Heart right ventricle (tissue), 16 donors: ENCODE measurements at places on chromosomes 6 and 20. TPM values are rescaled to one million over a fixed set of nuclear protein-coding genes. Genes with fewer than 3 reads are reported as not detected.

SAMD5 gene
- 0.78 TPM for total RNA-seq

DNA sequence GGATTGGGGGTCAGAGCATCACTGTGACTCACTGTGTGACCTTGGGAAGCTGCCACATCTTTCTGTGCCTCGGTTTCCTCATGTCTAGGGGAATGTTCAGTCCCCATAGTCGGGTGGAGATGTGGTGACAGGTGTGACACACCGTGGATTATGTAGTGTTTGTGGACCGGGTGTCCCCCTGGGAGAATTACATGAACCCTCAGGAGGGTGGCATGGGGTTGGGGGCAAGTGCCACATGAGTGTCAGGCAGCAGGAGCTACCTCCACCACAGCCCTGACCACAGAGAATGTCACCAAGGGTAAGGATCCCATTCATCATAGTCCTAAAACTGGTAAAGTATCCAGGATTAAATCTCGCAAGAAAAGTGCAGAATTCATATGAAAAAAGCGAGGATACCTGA is 23.2 kb downstream of the SUN5 start:
- H3K27ac ChIP-seq: no peak overlapping the region
- no peaks in the 10 kb centered on the region for H3K27me3 ChIP-seq
- no peaks in the 10 kb centered on the region for H3K36me3 ChIP-seq
- H3K4me1 ChIP-seq: no peaks in the 10 kb centered on the region

DNA sequence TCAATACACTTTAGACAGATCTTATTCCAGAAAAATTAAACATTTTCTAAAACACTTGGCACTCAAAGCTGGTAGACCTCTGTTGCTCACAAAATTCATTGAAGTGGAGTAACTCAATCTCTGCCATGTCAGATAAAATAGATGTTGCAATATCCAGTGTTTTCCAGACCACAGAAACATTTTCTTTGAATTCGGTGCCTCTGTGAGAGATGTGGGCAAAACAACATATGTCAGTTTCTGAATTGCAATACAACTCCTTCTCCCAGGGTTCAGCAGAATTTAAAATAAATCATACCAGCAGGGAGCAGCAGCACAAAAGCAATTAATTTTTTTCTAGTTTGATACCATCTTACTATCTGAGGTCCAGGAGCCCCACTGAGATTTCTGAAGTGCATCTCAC is 11.3 kb upstream of the PKHD1 start:
- H3K36me3 ChIP-seq: no peaks in the 10 kb centered on the region
- no peak for DNase-seq
- no peaks in the 10 kb centered on the region for H3K4me1 ChIP-seq
- no peak overlapping the region for H3K27ac ChIP-seq
- H3K4me3 ChIP-seq: no peak overlapping the region
- H3K27me3 ChIP-seq: peaks cover 4% of the 10 kb centered on the region

ADISSP gene
- 7.9 TPM for total RNA-seq

TFAP2C gene
- 0.10 TPM for total RNA-seq

- no peak overlapping the region for H3K4me3 ChIP-seq
- H3K4me1 ChIP-seq: no peaks in the 10 kb centered on the region
Measured at GRCh38 chr20:38633577-38634093, 32.0 kb downstream of the ARHGAP40 start.

CNR1 gene
- total RNA-seq: 0.38 TPM

DNA sequence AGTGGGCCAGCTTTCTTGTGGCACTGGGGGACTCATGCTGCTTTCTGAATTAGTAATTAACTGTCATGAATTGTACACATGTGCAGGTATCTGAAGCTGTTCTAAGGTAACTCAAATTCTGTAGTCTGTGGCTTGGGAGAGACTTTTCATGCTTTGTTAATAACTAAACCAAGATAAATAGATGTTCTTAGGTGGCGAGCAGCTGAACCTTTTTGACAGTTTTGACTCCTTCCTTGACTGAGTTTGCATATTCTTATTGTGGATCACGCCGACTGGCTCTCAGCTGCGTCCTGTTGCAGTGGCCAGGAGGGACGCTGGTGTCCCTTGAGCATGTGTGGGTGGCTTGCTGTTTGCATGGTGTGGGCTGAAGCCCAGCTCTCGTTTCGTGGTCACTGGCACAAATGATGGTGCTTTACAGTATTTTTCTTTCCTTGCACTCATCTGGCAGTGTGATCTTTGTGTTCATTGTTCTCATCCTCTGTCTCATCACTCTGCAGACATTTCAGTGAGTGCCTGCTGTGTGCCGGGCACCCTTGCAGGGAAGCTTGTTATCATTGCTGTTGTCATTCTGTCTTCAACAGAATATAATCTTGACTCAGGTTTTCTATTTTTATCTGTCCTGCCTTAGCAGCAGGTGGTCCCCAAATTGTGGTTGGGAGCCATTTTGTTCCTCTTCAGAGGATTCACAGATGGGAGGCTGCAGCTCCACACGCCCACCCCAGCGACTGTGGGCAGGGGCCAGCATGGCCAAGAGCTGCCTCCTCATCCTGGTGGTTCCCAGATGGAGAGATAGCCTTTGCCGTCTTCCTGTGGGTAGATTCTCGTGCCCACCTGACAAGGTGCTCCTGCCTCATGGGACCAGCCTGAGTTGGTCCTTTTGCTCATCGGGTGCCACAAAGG is 39.6 kb downstream of the DUSP22 start:
- H3K4me3 ChIP-seq: no peak overlapping the region
- DNase-seq: no peak
- no peaks in the 10 kb centered on the region for H3K36me3 ChIP-seq
- no peak overlapping the region for H3K27ac ChIP-seq
- H3K4me1 ChIP-seq: peaks cover 36% of the 10 kb centered on the region

DNA sequence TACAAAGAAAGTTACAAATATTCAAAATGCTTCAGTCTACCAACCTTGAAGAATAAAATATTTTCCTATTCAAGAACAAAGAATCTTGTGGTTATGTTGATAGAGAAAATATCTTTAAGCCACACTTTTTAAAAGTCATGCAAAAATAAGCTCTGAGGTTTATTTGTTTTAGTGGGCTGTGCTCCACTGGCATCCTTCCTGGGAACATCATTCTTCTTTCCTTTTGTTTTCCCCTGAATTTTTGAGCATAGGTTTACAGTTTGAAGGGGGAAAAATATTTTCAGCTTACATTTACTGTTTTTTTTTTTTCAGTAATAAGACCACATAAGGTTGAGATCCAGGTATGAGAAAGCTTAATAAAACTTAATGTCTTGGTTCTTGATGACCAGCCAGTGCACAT is 72.0 kb upstream of the BACH2 start:
- no peak overlapping the region for H3K4me3 ChIP-seq
- H3K36me3 ChIP-seq: no peaks in the 10 kb centered on the region
- H3K4me1 ChIP-seq: peaks cover 4% of the 10 kb centered on the region

- DNase-seq: no peak
- H3K27ac ChIP-seq: no peak overlapping the region
- H3K36me3 ChIP-seq: no peaks in the 10 kb centered on the region
- H3K4me3 ChIP-seq: no peak overlapping the region
- H3K4me1 ChIP-seq: no peaks in the 10 kb centered on the region
- no peaks in the 10 kb centered on the region for H3K27me3 ChIP-seq
Measured at GRCh38 chr20:58482416-58482815, 32.8 kb downstream of the APCDD1L start.

DNA sequence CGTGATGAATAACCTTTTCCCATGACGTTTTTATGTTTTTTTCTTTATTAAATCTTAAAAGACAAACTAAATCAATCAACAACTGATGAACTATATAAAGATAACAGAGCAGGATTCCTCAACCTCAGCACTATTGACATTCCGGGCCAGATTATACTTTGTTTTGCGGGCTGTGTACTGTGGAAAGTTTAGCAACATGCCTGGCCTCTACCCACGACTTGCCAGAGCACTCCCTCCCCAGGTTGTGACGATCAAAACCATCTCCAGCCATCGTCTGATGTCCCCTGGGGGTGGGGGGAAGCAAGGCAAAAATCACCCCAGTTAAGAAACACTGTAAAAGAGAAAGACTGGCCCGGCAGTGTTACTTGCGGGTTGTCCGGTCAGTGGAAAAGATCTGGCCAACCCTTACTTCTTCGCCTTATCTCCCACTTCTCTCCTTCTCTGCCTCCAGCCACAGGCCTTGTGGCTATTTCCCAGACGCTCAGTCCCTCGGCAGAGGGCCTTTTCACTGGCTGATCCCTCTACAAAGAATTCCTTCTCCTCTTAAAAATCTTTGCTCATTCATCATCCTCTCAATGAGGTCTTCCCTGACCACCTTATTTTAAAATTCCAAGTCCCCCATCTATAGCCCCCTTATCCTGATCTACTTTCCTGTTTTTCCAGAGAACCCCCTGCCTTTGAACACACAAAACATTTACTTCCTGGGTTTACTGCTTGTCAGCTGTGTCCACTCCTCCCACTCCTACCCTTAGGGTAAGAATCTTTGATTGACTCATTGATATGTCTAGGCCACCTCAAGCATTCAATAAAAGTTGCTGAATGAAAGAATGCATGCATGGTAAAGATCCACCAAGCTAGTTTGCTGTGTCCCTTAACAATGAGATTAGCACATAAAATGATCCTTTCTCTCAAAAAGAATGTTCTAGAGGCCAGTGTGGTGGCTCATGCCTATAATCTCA is 14.7 kb upstream of the RAB22A start:
- H3K4me3 ChIP-seq: no peak overlapping the region
- no peaks in the 10 kb centered on the region for H3K27me3 ChIP-seq
- DNase-seq: no peak
- no peaks in the 10 kb centered on the region for H3K36me3 ChIP-seq

GRCh38 chr6:169235286-169235685 is 18.4 kb downstream of the THBS2 start:
- no peak overlapping the region for H3K27ac ChIP-seq
- no peak for DNase-seq
- no peak overlapping the region for H3K4me3 ChIP-seq
- no peaks in the 10 kb centered on the region for H3K36me3 ChIP-seq
- no peaks in the 10 kb centered on the region for H3K4me1 ChIP-seq

GRCh38 chr6:31083742-31084354 is 28.5 kb downstream of the C6orf15 start:
- no peaks in the 10 kb centered on the region for H3K27me3 ChIP-seq
- H3K4me1 ChIP-seq: no peaks in the 10 kb centered on the region
- H3K4me3 ChIP-seq: no peak overlapping the region

DNA sequence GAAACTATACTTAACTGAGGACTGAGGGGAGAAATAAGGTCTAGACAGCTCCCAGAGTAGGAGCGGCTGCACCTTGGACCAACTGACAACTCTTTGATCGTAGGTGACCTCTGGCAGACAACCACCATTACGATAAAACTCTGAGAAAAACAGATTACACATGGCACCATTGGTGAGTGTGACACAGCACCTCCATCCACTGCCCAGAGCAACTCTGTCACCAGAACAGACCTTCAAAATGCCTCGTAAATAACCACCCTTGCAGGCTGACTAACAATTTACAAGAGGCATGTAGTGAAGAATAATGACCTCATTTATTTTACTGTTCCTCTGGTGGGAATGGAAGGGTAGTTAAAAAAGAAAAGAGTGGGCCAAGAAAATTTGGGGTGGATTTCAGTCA is 64.2 kb downstream of the F13A1 start:
- DNase-seq: no peak
- no peaks in the 10 kb centered on the region for H3K36me3 ChIP-seq
- H3K4me3 ChIP-seq: no peak overlapping the region
- H3K27me3 ChIP-seq: no peaks in the 10 kb centered on the region

ZFP57 gene
- total RNA-seq: 9.5 TPM

GRCh38 chr20:5614506-5614905 is 135.7 kb upstream of the SHLD1 start:
- no peaks in the 10 kb centered on the region for H3K27me3 ChIP-seq
- H3K27ac ChIP-seq: no peak overlapping the region
- no peak overlapping the region for H3K4me3 ChIP-seq
- H3K4me1 ChIP-seq: peaks cover 2% of the 10 kb centered on the region

DNA sequence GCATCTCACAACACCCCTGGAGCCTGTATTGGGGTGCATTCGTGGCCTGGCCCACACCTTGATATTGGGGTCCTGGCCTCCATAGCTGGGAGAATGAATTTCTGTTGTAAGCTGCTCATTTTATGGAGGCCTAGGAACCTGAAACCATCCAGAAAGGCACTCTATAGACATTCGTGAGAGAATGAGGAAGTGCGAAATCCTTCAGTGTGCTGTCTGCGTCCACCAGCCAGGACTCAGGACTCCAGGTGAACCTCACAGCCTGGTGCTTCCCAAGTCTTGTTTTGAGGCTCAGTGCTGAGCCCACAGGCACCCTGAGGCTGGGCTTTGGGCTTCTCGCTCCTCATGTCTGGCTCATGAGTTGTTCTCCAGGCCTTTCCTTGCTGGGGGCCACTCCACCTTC is 11.9 kb upstream of the RBBP8NL start:
- H3K4me1 ChIP-seq: no peaks in the 10 kb centered on the region
- H3K27ac ChIP-seq: no peak overlapping the region
- no peak for DNase-seq
- H3K27me3 ChIP-seq: no peaks in the 10 kb centered on the region
- no peaks in the 10 kb centered on the region for H3K36me3 ChIP-seq

GRCh38 chr6:11609324-11610071 is 71.9 kb downstream of the TMEM170B start:
- H3K36me3 ChIP-seq: no peaks in the 10 kb centered on the region
- H3K27me3 ChIP-seq: no peaks in the 10 kb centered on the region
- no peak overlapping the region for H3K4me3 ChIP-seq
- peak overlapping the region; percentile 67 for H3K27ac ChIP-seq
- DNase-seq: peak; percentile 64

SLC13A3 gene
- 0.55 TPM for total RNA-seq

DNA sequence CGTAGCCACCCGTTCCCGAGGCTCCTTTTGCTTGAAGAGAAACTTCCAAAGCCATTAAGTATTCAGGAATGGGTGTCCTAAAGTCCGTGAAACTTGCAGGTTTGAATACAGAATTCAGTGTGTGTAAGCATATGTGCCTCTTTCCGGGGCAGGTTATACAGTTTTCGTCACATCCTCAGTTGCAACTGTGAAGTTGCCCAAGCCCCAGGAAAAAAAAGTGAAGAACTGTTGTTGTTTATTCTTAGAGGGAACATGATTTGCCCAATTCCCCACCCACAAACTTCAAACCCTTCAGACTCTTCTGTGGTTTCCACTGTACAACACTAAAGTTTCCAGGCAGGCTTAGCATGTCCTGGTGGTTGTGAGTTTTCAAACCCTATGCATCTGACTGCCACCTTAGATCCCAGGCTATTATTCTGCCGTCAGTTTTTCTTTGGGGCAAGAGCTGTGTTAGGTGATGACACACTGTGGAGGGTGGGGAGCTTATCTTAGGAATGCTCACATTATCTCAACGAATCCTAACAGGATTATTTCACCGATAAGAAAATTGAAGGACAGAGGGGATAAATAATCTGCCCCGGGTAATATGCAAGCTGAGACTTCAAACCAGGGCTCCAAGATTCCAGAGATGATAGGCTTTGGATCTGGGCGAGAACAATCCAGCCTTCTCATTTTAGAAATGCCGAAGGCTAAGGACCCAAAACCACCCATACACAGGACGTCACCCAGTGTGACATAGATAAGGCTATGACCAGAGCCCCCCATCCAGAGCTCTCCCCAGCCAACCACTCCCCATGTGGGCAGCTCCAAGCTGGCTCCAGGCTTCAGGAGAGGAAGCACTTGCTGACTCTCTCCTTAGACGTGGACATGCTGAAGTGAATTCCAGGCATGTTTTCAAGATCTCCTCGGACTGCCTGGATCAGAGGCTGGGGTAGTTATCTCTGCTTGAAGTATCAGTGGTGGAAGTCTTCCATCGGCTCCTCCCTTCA is 81.7 kb upstream of the AFDN start:
- H3K4me3 ChIP-seq: no peak overlapping the region
- DNase-seq: no peak
- no peak overlapping the region for H3K27ac ChIP-seq
- H3K36me3 ChIP-seq: no peaks in the 10 kb centered on the region
- no peaks in the 10 kb centered on the region for H3K27me3 ChIP-seq

CTSZ gene
- 87.9 TPM for total RNA-seq

GRCh38 chr20:14859627-14860026 is 522.2 kb upstream of the FLRT3 start:
- no peak overlapping the region for H3K27ac ChIP-seq
- no peaks in the 10 kb centered on the region for H3K27me3 ChIP-seq
- H3K36me3 ChIP-seq: no peaks in the 10 kb centered on the region
- no peak overlapping the region for H3K4me3 ChIP-seq
